NCI-H2171 (cell line): ENCODE measurements at places on chromosomes 13 and 19.

DNA sequence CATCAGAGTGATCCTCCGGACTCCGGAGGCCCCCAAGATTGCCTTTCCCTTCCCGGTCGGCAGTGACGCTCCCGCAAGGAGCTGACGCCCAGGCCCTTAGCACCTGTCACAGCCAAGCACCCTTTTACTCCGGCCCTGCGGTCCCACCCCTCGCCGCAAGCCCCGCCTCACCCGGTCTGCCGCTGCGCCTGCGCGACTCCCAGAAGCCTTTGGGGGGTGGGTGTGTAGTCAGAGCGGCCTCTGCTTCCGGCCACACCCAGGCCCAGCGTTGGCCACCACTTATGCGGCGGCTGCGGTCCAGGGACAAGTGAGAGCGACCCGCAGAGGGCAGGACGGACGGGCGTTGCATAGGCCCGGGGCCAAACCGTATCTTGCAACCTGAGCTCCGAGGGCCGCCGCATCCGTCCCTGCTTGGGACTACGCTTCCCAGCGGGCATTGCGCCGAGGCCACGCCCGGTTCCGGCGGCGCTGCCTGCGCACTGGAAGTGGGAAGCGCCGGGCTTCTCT is 441 bp upstream of the ZFP28 start:
- peak; percentile 89 for DNase-seq

DNA sequence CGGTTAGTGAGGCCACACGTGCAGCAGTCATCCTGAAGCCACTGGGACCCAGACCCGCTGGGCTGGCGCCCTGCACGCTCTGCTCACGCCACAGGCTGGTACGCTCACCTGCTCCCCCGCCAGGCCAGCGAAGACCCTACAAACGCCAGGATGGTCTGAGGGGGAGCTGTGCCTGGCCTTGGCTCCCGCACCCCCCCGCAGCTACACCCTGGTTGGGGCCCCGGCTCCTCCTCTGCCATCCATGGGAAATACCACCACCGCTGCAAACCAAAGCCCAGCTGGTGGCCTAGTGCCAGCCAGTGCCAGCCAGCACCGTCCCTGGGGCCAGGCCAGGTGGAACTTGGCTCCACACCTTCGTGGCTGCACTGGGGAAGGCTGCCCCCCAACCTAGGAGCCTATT is 23.3 kb upstream of the CACTIN start:
- no peak for DNase-seq

DNA sequence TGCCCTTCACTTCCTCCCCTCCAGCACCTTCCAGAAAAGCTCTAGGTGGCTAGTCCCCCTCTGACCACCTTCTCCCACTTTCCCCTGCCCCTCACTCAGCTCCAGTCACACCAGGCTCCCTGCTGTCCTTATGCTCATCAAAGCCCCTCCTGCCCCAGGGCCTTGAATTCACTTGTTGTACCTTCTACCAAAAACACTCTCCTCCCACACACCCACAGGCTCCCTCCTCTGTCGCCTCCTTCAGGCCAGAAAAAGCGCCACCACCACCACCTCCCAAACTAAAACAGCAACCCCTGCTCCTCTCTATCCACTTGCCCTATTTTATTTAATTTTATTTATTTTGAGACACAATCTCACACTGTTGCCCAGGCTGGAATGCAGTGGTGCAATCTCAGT is 4.8 kb upstream of the CEACAM16 start:
- DNase-seq: no peak

GRCh38 chr19:28614634-28615545 is 598.1 kb downstream of the UQCRFS1 start:
- no peak for DNase-seq

- peak; percentile 42 for DNase-seq
Measured at GRCh38 chr19:18045307-18046050, 37.5 kb downstream of the ARRDC2 start.

GRCh38 chr13:97003071-97003470 is 8.8 kb upstream of the OXGR1 start:
- DNase-seq: no peak

DNA sequence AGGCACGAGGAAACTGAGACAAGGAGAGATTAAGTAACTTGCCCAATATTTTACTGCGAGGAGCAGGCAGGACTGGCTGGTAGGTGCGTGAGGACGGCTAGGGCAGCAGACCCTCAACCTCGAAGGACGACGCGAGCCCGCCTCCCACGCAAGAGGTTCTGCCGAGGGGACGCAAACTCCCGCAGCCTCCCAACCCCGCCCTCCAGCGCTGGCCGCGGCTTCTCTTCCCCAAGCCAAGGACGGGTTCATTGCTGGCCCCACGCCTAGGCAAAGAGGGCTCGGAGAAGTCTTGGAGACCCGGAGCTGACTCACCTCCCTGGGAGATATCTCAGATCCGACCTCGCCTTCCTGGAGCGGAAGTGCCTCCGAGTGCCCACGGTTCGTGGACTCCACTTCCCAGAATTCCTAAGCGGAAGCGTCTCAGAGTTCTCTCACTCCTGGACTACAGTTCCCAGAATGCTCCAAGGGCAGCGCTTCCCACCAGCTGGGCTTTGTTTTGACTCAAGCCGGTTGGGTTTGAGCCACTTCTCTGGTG is at the start of gene ZNF235:
TSS of gene ZNF235 (minus strand) at position 367 of the 535 bp plus-strand sequence. CDS start 1,621 bp downstream, outside the sequence.
- DNase-seq: peak; percentile 82

DNA sequence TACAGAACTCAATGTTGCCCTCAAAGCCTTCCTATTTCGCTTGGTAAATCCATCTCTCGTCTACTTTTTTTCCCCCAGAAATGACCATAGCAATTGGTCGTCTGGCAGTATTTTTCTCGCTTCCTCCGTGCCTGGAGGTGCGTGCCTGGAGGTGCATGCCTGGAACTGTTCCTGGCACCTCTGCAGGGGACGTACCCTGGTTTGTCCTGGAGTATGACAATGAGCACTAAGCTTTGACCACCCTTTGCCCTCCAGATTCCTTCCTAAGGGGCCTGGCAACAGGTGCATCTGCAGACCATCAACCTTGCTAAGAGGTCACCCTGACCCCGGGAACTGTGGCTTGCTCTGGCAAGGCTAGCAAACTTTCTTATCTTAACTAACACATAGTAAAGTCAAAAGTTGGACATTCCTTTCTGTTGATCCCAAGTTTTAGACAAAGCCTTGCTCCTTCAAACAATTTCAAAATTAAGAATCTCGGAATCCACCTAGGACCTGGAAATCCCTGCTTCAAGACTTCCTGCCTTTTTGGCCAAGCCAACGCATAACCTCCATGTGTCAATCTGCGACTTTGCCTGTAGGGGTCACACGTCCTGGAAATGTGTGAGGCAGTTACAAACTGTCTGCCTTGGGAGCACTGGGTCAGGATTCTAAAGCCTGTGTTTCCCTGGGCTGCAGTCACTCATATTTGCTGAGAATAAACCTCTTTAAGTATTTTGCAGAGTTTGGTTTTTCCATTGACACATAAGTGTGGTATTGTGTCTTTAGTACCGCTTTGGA is 28.8 kb upstream of the TUBGCP3 start:
- DNase-seq: no peak

- DNase-seq: no peak
Measured at GRCh38 chr13:97231118-97231828, 9.1 kb downstream of the MBNL2 start.

DNA sequence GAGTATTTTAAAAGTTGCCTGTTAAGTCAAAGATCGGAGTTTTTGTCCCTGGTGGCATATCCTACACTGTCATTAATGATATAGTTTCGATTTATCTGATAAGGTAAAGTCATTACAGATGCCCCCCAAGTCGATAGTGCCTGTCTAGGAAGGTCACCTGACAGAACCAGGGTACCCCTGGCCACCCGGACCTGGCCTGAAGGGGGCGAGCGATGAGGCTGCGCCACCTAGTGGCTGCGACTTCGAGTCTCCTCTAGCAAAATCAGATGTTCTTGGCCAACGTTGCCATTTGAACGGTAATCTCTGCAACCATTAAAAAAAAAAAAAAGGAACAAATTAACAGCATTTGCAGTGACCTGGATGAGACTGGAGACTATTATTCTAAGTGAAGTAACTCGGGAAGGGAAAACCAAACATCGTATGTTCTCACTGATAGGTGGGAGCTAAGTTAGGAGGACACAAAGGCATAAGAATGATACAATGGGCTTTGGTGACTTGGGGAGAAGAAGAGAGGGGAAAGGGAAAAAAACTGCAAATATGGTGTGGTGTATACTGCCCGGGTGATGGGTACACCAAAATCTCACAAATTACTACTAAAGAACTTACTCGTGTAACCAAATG is 565.1 kb downstream of the LIG4 start:
- DNase-seq: no peak

- no peak for DNase-seq
Measured at GRCh38 chr19:18644196-18645034, 7.6 kb downstream of the KLHL26 start.

- DNase-seq: peak; percentile 20
Measured at GRCh38 chr19:41995959-41996797, 2.1 kb upstream of the ATP1A3 start.

DNA sequence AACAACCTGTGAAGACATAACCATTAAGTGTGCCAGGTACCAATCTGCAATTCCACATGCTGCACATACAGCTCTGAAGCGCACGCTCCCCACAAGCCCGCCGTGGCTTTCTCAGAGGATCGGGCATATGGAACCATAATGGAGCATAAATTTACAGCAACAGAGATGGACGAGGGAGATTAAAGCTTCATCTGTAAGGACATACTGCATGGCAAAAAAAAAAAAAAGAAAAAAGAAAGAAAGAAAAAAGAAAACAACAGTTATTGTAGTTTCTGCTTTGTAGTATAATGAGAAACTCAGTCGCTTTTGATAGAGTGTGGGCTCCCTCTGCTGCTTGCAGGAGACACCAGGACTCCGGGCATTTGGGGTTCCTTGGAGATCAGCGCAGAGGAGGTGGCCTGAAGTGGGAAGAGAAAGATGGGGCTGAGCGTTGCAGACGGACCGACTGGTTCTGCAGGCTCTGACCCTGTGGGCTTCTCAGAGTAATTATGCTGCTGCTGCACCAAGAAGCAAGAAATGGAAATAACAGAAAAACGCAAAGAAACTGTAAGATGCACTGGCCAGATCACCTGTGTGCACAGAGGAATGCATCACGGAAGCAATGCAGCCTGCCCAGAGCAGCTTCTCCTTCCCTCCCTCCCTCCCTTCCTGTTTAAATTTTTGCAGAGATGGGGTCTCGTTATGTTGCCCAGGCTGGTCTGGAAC is 10.8 kb upstream of the PDCD5 start:
- DNase-seq: peak; percentile 54

GRCh38 chr13:56015919-56016318 is 1124.8 kb upstream of the PRR20A start:
- no peak for DNase-seq

- no peak for DNase-seq
Measured at GRCh38 chr19:4374498-4375163, 25.7 kb downstream of the SH3GL1 start.

GRCh38 chr13:97133554-97133953 is 88.6 kb upstream of the MBNL2 start:
- DNase-seq: no peak

- DNase-seq: no peak
Measured at GRCh38 chr19:498977-499623, 2.8 kb downstream of the MADCAM1 start.
